Central memory CD4-positive, alpha-beta T cell (primary cell): ENCODE measurements at places on chromosomes 1 and 21.

- no peak for DNase-seq
These were observed 14.3 kb downstream of the SMG5 start for GRCh38 chr1:156268336-156268735.

DNA sequence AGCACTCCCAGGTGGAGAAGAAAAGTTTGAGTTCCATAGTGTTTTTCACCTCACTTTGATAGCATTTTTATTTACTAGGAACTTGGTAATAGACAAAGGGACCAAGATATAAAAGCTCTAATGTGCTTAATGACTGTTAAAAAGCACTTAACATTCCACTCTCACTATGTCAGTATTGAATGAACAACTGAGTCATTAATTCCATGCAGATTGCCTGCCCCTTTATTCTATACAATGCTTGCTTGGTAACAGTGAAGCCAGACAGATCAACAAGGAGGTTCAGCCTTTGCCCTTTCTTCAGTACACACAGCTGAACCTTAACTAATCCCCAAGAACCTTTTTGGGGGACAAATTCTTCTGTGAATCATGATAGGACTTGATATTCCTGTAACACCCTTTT is 425.5 kb downstream of the NUF2 start:
- DNase-seq: no peak

DNA sequence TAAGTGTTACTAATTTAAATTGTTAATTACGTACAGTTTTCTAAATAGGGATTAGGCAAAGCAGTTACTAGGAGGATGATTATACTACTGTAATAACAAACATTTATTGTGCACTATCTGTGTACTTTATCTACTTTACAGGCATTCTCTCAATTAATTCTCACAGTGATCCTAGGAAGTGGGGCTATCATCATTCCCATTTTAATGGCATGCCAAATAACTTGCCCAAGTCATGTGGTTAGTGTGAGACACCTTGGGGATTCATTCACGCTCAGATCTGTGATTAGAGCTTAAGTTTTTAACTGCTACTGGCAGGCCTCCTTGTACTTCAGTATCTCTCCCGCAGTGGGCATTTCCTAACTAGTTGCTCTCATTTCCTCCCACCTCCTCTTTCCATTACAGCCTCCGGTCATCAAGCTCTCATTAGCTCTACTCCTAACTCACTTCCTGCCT is 11.5 kb downstream of the PHLDA3 start:
- no peak for DNase-seq

- no peak for DNase-seq
These were observed 43.4 kb downstream of the KIAA1614 start for GRCh38 chr1:180956028-180956640.

GRCh38 chr1:201535046-201535918 is 3.6 kb upstream of the NAV1 start:
- no peak for DNase-seq

DNA sequence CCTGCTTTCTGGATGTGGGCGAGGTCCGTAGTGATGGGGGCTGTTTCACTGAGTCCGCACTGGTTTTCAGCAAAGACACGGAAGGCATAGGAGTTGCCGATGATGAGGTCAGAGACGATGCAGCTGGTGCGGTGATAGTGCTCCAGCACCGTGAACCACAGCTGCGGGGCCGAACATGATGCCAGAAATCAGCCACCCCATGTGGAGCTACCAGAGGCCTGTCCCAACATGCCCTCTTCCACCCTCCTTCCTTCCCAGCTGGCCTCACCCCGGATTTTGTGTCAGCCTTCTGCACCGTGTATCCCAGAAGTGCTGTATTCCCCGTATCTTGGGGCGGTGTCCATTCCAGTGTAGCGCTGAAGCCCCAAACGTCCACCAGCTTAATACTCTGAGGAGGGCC is 10.0 kb downstream of the MYBPHL start:
- DNase-seq: no peak

- no peak for DNase-seq
These were observed 22.7 kb upstream of the BECN2 start for GRCh38 chr1:241934866-241935265.

DNA sequence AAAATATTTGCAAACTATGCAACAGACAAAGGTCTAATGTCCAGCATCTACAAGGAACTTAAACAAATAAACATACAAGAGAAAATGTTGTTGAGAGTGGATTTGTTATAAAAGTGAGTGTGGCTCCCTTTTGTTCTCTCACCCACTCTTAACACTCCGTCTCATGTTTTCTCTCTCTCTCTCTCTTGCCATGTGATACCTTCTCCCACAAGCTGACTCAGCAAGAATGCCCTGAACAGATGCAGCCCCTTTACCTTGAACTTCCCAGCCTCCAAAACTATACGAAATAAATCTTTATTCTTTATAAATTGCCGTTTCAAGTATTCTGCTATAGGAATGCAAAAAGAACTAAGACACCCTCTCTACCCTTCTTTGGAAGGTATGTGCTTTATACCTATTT is 234.1 kb downstream of the ADGRL2 start:
- no peak for DNase-seq

DNA sequence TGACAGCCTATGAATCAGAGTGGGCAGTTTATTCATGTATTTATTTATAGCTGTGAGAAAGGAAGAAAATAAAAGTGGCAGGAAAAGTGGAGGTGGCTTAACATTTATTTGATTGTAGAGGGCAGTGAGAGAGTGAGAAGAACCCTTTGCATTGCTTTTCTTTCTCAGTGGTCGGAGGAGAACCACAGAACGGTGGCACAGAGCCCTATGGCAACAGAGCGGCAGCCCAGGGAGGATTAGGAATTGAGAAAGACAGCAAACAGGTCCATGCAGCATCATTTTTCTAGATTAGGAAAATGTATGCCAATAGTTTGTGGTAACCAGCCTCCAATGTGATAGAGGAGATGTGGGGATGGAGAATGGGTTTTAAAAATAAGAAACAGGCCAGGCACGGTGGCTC is 53.1 kb downstream of the NMNAT2 start:
- no peak for DNase-seq

- no peak for DNase-seq
These were observed 15.9 kb downstream of the IGSF21 start for GRCh38 chr1:18123467-18123992.

DNA sequence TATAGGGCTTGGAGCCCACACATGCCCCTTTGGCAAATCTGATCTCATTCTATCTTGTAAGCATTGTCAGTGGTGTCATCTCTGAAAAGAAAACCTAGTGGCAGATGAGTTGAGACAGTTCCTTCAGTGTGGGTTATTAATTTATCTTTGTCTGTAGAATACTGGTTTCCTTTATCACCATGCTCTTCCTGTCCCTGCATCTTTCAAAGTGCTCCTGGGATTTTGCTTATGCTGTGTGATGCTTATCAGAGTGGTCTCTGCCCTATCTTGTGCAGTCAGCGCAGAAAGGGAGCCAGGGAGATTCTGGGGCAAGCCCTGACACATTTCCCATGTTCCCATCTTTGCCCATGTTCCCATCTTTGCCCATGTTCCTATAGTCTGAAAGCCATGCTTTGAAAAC is 402.9 kb downstream of the RWDD3 start:
- DNase-seq: no peak

- DNase-seq: no peak
These were observed 90.0 kb downstream of the ASH1L start for GRCh38 chr1:155472491-155473083.

DNA sequence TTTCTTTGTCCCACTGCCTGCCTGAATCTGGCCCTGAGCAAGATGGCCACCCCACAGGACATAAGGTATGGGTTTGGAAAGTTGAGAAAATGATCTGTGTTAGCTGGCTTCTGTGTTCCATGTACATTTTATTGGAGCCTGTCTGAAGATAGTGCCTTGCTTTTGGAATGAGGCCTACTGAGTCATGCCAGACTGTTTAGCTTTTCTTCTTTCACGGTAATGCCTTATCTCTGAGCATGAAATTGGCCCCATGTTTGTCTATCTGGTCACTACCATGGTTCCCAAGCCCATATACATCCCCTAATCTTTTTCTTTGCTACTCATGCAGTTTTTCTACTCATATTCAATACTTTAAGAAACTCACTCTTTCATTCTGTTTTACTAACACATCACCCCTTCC is 85.1 kb upstream of the LMO4 start:
- DNase-seq: no peak

DNA sequence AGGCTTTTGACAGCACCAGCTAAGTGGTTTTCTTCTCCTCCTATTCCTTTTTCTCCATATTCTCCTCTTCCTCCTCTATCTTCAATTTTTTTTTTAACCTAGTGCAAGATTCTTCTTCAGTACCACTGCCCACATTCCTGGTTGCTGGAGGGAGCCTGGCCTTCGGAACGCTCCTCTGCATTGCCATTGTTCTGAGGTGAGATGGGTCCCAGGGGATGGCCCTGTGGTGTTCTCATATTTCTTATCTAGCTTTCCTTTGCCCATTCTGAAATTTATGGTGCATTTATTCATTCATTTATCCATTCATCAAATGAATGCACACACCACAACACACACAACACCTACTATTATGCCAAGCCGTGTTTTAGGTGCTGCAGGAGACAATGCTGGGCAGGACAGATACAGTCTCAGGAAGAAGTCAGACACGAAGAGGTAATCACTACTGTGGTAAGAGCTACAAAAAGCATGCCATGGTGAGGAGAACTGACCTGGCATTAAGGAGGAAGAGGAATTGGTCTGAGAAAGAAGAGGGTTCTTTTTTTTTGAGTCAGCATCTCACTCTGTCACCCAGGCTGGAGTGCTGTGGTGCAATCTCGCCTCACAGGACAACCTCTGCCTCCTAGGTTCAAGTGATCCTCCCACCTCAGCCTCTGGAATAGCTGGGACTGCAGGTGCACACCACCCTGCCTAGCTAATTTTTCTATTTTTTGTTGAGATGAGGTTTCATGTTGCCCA is 47.5 kb upstream of the TDRD10 start:
- DNase-seq: no peak

GRCh38 chr1:78911956-78912880 is 94.3 kb downstream of the ADGRL4 start:
- no peak for DNase-seq

- no peak for DNase-seq
These were observed 918 bp upstream of the RASAL2 start for GRCh38 chr1:178092878-178093493.

DNA sequence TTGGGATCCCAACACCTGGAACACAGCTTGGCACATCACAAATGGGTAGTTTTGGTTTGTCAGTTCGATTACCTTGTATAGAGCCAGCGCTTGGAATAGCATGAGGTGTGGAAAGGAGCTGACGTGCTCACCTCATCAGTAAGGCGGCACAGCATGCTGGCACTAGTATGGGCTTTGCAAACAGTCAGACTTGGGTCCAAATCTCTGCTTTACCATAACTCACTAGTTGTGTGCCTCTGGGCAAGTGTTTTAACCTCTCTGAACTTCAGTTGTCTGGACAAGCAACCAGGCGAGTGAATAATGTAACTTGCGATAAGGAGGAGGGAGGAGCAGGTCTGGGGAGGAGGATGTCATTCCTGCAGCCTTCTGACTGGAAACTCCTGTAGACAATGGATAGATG is 26.3 kb upstream of the NEK2 start:
- no peak for DNase-seq

- DNase-seq: no peak
These were observed 67.8 kb downstream of the CNIH3 start for GRCh38 chr1:224683936-224684335.

DNA sequence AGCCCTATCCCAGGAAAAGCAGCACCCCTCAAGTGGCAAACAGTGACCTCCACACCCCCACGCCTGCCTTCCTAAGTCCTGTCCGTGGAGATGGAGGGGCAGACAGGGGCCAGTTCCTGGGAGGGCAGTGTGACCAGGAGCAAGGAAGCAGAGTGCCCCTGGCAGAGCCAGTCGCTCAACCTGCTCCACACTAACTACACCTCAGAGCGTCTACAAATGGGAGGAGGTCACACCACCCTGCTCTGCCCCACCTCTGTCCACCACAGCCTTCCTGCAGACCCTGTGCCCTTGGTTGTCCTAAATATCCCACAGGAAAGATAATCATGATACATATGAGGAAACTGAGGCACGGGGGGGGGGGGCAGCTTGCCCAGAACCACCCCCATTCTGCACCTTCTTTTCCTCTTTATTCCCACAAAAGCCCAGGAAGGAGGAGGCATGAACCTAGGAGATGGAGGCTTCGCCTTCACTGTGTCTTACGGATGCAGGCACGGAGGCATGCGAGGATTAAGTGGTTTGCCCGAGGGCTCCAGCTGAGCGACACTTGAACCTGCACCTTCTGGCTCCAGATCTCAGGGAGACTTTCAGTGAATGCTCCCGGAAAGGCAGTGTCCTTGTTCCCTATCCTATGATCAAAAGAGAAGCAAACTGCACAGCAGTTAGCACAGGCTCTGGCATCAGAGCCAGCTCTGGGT is 42.7 kb upstream of the SELENON start:
- no peak for DNase-seq

- peak; percentile 48 for DNase-seq
These were observed at the start of gene GBP1 for GRCh38 chr1:89065079-89065868. GBP1 (minus strand) TSS chr1:89065208; CDS start chr1:89063234, 1,974 bp downstream.

GRCh38 chr1:243725075-243725474 is 125.0 kb downstream of the AKT3 start:
- no peak for DNase-seq

- no peak for DNase-seq
These were observed 14.2 kb downstream of the BATF3 start for GRCh38 chr1:212685429-212685828.

- DNase-seq: no peak
These were observed 5.9 kb upstream of the MYOM3 start for GRCh38 chr1:24117722-24118409.

DNA sequence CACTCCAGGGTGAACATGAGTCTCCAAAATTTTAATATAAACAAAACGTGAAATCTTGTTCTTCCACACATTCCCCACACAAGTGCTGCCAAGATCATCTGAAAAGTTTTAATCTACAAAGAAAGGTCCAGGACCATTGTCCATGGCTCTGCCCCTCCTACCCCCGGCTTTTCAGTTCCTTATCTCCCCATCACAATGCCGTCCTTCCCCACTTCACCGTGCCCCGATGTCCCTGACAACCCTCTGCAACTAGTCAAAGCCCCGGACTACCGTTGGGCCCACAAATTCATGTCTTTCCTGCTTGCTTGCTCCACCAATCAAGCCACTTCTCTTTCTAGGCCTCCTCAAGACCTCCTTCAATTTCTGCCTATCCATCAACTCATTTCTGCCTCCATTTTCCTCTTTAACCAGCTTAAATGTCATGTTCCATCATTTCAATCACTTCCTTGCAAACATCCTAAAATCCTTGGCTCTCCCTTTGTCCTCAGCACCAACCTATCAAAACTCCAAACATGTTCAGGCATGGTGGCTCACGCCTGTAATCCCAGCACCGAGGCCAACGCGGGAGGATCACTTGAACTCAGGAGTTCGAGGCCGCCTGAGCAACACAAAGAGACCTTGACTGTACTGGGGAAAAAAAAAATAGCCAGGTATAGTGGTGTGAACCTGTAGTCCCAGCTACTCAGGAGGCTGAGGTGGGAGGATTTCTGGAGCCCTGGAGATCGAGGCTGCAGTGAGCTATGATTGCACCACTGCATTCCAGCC is 14.0 kb upstream of the BMP8B start:
- DNase-seq: no peak

- no peak for DNase-seq
These were observed 13.5 kb downstream of the SLC9A1 start for GRCh38 chr1:27141266-27142003.

GRCh38 chr1:178493301-178493741 is 3.4 kb downstream of the CLEC20A start:
- no peak for DNase-seq
